ENCODE measurements at places on chromosomes 2 and 18.
A peak's percentile ranks its signal among the peaks of the same experiment; 100 is the strongest.

DNA sequence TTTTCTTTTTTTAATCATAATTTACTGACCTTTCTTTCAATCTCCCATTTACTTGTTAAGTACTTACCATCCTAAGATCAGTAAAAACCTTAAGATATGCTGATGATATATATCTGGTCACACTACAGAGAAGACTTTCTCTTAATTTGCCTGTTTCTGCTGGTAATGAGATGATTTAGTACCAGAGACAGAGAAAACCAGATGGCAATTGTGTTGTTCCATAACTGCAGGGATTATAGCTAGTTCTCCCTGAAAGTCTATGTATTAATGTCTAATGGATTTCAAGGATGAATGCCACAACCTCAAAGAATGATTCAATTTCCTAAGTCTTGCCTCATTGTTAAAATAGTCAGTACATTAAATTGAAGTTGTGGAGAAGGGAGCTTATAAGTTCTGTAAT lies 40.3 kb downstream of the SNTG2 start:
- DNase-seq: no peak

DNA sequence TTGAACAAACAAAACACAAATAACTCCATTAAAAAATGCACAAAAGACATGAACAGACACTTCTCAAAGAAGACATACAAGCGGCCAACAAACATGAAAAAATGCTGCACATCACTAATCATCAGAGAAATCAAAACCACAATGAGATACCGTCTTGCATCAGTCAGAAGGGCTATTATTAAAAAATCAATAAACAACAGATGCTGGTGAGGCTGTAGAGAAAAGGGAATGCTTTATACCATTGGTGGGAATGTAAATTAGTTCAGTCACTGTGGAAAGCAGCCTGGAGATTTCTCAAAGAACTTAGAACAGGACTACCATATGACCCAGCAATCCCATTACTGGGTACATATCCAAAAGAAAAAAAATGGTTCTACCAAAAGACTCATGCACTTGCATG lies 37.8 kb downstream of the GPR155 start:
- no peak for DNase-seq

DNA sequence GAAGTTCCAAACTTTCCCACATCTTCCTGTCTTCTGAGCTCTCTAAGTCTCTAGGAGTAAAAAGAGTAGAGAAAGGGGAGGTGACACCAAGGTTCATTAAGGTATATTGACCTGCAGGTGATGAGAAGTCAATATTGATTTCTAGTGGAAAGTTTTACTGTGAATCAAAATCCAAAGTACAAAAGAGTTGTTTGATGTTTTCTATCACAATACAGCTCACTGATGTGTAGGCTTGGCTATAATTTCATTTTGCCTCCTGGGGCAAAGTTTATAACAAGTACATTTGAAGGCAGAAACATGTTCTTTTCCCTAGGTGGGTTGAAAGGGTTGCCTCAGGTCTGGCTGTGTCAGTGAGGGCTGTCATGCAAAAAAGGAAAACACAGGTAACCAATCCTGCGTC lies 65.2 kb upstream of the LRPPRC start:
- no peak for DNase-seq

DNA sequence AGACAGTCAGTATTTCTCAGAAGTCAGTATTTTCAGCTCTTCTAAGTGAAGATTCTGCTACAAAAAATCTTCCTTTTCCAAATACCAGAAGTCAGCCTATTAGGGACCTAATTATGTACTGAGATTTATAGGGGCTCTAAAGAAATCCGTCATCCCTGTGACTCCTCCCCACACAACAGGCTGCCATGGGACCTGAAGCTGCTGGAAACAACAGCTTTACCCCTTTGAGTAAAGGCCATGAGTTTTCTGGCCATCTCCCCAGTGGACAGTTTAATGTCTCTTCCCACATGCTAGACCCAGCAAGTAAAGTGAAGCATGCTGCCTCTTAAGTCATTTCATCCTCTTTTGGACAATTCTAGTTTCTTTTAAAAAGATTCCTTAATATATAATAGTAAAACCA lies 255.7 kb upstream of the ACVR2A start:
- DNase-seq: no peak

GRCh38 chr2:79219383-79219988 lies 59.9 kb upstream of the REG3A start:
- DNase-seq: no peak

DNA sequence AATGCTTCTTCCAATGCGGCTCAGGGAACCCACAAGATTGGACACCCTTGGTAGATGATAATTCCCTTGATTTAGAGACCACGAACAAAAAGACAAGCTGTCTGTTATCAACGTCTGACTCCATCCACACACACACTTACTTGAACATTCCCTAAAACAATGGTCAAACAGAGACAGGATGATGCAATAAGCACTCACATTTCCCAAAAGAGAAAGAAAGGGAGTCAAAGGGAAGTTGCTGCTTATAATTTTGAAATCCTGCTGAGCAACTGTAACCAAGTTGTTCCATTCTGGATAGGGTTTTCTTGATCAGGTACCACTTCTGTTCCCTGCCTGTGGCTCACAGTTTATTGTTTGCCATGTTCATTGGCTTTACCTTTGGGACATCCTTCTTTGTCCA lies 571.3 kb upstream of the CNTNAP5 start:
- DNase-seq: no peak

DNA sequence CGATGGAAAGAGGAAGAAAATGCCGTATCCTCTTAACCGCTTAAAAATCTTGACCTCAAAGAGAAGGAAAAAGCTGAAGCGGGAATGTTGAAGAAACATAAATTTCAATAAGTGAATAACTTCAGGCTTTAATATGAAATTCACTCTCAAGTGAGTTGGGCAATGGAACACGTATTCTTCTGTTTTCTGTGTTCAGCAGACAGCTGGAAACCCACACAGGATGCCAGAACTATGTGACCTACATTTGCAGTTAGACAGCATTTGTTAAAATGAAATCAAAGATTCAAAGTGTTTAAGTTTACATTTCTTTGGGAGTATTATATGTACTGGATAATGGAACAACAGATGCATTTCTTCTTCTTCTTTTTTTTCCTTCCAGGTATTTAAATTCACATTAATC lies 80.5 kb upstream of the SPATS2L start:
- no peak for DNase-seq

- DNase-seq: no peak
Observed at GRCh38 chr2:237324405-237324831, 89.5 kb downstream of the COL6A3 start.

DNA sequence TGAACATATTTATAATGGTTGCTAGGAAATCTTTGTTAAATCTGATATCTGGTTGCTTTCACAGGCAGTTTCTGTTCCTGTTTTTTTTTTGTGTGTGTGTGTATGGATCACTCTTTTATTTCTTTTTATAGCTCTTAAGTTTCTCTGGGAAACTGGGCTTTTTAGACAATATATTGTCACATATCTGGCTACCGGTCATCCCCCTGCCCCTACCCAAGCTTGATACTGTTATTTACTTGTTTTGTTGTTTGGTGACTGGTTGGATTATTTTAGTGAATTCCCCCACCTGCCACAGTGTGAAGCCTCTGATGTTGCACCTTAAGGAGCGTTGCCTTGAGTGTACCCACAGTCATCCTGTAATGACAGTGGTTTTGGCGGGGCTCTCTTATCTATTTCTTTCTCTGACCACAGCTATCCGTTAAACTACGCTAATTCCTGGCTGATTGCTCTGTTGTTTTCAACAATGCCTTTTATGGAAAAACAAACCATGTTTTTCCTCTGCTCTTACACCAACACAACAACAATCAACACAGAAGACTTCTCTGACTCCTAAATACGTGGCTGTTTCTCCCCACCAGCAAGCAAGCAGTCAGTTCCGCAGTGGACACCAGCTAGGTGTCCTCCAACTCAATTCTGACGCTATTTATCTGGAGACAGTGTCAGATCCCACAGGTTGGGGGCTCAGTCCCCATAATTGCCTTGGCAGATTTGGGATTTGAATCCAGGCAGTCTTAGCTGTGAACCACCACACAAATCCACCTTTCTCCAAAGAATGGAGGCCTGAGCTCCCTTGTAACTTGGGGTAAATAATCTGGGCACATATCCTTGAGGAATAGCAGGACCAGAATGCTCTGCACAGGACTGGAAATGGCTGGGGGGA lies 10.9 kb downstream of the GNLY start:
- DNase-seq: no peak

- no peak for DNase-seq
Observed at GRCh38 chr2:76247006-76247405, 536.3 kb upstream of the GCFC2 start.

GRCh38 chr2:38500283-38500634 lies 102.5 kb downstream of the HNRNPLL start:
- no peak for DNase-seq

DNA sequence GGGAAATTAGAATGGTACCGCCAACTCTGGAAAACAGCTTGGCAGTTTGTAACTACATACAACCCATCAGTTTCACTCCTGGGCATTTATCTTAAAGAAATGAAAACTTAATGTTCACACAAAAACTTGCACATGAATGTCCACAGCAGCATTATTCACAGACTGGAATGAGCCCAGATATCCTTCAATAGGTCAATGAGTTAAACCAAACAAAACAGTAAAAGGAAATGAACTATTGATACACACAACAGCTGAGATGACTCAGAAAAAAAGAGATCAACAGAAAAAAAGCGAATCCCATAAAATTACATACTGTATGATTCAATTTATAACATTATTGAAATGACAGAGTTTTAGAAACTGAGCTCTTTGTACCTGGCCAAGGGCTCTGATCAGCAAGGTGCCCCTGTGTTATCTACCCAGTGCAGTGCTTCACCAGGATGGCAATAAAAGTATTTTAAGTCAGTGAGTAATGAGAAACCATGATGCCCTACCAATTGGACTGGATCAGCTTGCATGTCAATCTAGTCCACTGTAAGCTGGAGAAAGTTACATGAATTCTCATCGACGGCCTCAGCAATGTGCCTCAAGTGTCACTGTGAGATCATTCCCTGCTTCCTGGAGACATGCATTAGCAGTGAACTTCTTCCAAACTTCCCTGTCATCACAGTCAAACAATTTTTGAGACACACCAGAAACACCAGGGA lies 21.9 kb downstream of the TMEM237 start:
- DNase-seq: no peak

DNA sequence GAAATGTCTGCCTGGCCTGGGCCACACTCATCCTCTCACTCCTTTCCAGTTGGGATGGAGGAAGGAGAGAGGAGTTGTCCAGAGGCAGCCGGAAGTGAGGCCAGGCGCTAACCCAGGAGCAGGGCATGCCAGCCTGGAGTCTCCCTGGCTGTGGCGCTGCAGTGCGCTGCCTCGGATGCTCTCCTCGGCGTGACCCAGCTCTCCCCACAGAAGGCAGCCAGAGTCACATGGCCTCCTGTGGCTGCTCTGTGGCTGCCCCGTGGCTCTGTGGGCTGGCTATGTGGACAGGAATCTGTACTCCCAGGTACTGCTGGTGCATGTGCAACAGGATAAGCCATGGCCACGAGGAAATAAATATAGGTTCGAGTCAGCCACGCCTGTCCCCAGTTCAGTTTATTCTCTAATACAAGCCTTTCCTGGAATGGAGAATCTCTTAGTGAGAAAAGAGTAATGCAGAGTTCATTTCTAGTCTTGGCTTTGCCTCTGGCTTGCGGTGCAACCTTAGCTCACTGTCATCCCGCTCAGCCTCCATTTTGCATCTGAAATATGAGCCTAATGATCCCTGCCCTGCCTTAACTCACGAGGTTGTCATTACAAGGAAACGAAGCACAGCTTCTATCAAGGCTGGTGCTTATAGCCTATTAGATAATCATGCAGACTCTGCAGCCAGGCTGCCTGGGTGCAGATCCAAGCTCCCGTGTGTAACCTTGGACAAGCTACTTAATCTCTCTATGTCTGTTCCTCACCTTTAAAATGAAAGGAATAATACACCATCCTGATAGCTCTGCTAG lies 106.3 kb downstream of the ANTXR1 start:
- DNase-seq: no peak

GRCh38 chr2:174606336-174606735 lies 8.7 kb upstream of the WIPF1 start:
- DNase-seq: no peak

GRCh38 chr2:205014201-205014600 lies 468.9 kb downstream of the PARD3B start:
- no peak for DNase-seq

DNA sequence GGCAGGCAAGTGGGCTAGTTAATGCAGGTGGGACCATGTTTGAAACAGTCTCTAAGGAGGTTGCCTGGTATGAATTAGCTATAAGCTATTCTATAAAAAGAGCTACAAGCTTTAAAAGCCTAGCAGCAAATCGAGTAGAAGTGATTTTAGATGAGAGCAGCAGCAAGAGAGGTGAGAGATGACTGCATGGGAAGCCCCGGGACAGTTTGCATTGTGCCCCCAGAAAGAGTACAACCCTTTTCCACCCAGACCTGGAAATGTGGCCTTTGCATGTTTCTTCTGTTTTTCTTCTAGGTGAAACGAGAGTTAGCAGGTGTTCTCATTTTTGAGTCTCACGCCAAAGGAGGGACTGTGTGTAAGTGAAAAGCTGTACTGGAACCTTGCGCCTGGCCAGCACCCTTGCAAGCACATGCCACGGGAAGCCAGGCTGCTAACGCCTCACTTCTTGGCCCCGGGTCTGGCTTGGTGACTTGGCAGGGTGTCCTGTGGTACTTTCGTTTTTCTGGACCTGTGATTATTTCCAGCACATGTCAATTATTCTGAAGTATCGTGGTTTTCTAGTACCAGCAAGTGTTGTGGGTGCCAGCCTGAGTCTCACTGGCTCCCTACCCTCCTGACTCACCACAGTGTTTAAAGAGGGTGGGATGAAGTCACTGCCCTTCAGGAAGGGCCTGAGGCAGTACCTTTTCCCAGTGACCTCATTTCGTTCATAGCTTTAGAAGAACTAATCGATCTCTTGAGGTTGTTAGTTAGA lies 90.3 kb upstream of the MAP3K20 start:
- DNase-seq: no peak

- DNase-seq: peak; percentile 38
Observed at GRCh38 chr2:63488118-63488713, 100.1 kb downstream of the WDPCP start.

GRCh38 chr2:241788572-241788971 lies 11.9 kb downstream of the GAL3ST2 start:
- no peak for DNase-seq

- no peak for DNase-seq
Observed at GRCh38 chr2:209525834-209526281, 102.0 kb downstream of the MAP2 start.

All from NCI-H1694 (cell line).